ENCODE measurements at places on chromosomes 7 and 10.

DNA sequence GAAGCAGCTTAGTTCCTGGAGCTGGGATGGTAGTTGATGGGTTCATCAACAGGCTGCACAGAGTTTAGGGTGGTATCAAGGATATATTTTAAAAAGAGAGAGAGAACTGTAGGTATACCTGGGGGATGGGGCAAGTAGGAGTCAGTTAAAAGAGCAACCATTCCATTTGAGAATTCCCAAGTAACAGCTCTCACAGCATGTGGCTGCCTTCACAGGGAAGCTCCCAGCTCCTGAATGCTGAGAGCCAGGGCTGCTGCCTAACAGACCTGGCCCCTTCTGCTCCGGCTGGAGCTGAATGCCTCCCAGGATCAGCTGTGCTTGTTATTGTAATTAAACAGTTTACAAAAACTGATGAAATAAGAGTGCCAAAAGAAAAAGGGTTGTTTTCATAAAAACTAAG, 58.8 kb upstream of the GPR26 start:
- no peak for DNase-seq

DNA sequence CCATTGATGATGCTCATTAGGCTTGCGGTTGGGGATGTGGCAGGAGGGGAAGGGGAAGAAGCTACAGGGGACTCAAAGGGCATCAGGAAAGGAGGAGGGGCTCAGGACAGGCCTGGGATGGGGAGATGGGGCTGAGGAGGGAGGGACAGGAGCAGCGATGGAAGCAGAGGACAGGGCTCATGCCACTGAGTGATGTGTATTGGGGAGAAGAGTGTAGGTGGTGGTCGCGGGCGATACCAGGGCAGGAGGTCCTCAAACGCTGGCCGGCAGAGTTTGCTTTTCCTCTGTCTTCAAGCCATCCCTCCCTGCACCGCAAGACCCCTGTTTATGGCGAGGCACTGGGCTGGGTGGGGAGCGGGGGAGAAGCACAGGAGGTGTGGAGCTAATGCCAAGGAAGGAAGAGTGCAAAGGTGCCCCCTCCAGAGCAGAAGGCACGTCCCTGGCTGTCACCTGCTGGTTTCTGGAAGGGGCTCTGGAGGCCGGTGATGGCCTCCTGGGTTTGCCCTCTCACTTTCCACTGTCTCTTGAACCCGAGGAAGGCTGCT, 134.7 kb downstream of the SVIL start:
- DNase-seq, result no peak

DNA sequence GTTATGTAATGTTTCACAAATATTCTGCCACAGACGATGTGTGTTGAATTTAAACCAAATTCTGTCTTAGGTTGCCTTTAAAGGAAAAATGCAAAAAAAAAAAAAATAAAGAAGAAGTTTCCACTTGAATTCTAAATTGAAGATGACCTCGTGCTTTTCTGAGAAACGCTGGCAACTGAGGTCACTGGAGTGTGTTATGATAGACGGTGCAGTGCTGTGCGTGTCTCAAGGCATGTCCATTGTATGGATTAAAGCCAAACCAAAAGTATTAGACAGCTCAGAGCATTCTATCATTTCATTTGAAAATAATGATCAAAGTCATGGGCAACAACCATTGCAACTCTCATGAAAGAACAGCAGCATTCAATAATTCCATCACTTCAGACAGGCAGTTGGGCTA, 483.9 kb downstream of the GRM8 start:
- DNase-seq, result no peak

DNA sequence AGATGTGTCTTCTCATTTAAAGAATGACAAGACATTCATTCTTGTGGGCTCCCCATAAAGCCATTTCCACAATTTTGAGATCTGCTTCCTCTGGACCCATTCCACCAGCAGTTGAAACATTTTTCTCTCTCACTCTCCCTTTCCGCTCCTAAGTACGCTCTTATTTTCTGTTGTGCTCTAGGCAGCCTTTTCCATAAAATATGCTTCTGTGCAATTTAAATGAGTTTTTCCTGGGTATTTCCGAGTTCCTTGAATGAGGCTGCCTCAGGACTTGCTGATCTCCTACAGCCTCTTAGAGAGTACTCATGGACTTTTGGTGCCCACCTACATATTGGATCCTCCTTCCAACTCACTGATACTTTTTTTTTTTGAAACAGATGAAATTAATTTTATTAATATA, 23.6 kb upstream of the AKR1D1 start:
- DNase-seq, result no peak

DNA sequence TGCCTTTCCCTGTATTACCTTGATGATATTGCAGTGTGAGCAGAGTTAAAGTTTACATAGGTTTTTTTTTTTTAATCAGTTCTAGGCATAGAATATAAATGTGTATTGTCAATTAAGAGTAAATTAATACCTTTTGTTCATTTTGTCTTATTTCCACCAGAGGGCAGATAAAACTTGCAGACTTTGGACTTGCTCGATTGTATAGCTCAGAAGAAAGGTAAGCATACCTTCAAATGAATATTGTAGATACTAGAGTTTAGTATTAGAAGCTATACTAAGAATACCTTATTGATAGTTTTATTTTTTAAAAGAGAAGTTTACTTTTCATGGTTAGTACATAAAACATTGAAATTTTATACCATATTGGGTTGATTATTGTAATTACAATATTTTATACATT, 86.8 kb downstream of the MPLKIP start:
- no peak for DNase-seq

DNA sequence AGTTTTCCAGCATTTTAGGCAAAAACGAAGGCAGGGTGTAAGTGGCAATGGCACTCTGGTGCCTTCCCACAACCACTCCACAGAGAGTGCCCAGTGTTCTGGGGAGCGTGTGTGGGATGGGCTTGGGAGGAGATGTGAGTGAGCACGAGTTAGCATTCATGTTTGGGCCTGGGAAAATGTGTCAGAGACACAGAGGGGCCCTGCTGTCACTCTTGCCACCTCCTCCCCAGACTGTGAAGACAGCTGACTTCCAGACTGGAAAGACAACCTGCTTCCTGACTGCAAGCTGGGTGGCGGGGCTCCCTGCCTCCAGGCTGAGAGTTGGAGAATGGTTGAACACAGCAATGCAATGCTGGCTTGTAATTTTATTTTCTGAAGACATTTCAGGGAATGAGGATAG, 454.5 kb upstream of the ZMIZ1 start:
- no peak for DNase-seq

- no peak for DNase-seq
Observed at GRCh38 chr7:12584930-12585329, 14.4 kb downstream of the SCIN start.

GRCh38 chr7:70660819-70661191, 471.1 kb upstream of the GALNT17 start:
- no peak for DNase-seq

GRCh38 chr10:93481637-93482144, 443 bp downstream of the MYOF start:
- DNase-seq, result no peak

DNA sequence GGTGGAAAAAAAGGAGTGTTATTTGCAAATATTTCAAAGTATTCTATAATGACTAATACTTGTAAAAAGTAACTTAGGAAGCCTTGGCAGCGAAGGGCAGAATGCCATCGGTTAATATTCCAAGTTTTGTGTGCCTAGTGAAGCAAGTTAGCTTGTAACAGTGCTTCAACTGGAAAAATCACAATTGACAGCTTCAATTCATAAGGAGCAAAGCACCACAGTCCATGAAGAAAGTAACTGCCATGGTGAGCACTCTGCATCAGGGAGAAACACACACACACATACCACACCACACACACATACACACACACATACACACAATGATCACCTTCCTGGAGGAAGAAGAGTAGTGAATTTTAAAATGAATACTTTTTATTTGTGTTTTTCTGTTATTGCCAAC, 298.3 kb downstream of the CNTNAP2 start:
- no peak for DNase-seq

DNA sequence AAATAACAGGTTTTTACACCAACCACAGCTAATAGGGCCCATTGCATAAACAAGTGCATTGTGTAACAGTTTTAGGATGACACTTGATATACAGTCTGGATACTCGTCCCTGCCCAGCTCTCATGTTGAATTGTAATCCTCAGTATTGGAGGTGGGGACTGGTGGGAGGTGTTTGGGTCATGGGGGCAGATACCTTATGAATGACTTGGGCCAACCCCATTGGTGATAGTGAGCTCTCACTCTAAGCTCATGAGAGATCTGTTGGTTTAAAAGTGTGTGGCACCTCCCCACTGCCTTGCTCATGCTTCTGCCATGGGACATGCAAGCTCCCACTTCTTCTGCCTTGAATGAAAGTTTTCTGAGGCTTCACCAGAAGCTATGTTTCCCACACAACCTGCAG, 136.7 kb downstream of the PDE1C start:
- no peak for DNase-seq

GRCh38 chr7:122549578-122549977, 149.3 kb downstream of the RNF133 start:
- DNase-seq, result no peak

DNA sequence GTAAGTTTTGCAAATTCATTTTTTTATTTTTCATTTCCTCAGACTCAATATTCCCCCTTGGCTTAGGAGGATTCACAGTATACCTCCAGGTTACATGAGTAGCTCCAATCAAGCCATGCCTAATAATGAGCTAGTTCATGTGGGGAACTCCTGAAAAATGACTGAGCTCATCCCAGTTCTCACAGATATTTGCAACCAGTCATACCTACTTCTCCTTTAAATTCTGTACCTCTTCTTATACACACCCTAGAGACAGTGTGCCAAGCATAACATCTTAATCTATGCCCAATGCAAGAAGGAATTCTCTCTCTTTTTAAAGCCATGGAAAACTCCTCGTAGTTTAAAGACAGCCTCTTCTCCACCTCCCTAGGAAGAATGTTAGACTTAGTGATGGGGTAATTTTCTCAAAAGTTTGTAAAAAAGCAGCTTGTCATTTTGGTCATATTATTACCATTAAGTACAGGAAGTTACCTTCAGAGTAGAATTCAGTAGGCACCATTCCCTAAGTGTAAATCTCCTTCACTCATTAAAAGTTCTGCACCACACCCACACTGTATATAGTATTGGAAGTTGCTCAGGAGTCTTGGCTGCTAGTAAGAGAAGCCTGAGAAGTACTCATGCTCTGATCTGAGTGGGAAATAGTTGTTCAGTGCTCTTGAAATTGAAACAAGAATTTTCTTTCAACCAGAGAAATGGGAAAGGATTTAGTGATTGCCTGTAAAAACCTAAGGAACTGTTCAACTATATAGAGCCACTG, 72.7 kb downstream of the PTPRZ1 start:
- DNase-seq, result no peak

DNA sequence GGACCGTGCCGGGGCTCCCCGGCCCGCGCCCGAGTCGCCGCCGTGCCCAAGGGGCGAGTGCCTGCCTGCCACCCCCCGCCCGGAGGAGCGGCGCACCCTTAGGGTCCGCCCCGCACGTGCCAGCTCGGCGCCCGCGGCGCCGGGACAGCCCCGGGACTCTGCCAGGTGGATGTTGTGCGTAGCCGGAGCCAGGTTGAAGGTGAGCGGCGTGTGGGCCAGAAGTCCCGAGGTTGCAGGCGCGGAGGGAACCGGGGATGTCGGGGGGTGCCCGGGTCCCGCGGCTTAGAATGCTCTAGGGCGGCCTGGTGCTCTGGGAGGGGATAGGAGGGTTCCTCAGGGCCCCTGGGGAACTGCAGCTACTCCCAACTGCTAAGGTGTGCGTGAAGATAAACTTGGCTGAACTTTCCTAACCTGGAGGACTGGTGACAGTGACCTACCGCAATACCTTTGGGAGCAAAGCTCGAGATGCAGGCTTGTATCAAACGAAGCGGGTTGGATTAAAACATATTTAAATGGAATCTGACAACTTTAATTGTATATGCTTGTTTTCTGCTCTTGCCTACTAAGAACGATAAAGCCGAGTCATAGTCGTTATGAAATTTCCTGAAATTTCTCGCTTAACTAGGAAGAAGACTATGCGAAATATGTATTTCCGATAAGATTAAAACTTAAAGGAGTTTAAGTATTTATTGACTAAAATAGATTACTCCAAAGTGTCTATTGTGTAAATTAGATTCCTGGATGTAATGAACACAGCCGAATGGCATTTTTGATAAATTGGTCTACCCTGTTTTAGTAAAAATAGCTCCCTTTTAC, at the start of gene CUX1:
Gene CUX1, plus strand, starts transcription at position 156 of the 816 bp plus-strand sequence. Its CDS starts 14 bp downstream, at position 170.
- DNase-seq, result peak; percentile 16
